ENCODE measurements at places on chromosomes 5 and 9. TPM values are rescaled to one million over a fixed set of nuclear protein-coding genes. Genes with fewer than 3 reads are reported as not detected.

- no peak for DNase-seq
Observed at GRCh38 chr5:80864706-80865435, 95.3 kb upstream of the RASGRF2 start.

GRCh38 chr5:23614422-23614821, 107.0 kb downstream of the PRDM9 start:
- no peak for DNase-seq

Gene DNAH5
- total RNA-seq, result 2.6 TPM

DNA sequence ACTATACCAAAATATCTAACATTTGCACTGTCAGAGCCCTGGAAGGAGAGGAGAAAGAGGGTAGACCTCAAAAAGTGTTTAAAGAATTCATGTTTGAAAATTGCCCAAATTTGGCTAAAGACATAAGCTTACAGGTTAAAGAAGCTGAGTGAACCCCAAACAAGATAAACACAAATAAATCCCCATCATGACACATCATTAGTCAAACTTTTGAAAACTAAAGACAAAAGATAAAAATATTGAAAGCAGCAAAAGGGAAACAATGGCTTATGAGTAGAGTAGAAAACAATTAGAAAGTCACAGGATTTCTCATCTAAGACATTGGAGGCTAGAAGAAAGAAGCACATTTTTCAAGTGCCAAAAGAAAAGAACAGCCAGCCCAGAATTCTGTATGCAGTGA, 6.1 kb upstream of the UBLCP1 start:
- DNase-seq, result no peak

- no peak for DNase-seq
Observed at GRCh38 chr5:144315026-144315425, 144.4 kb downstream of the KCTD16 start.

- DNase-seq, result no peak
Observed at GRCh38 chr5:83101514-83101913, 24.2 kb downstream of the XRCC4 start.

GRCh38 chr9:135994501-135995192, 33.5 kb upstream of the UBAC1 start:
- DNase-seq, result no peak

Gene PALM2AKAP2
- total RNA-seq, result 25.4 TPM

- DNase-seq, result peak; percentile 88
Observed at GRCh38 chr9:35079426-35080341, at the start of gene FANCG. FANCG (minus strand) TSS chr9:35079942; CDS start chr9:35079524, 418 bp downstream.

- DNase-seq, result no peak
Observed at GRCh38 chr5:119402555-119402954, 46.7 kb downstream of the TNFAIP8 start.

Gene PTGS1
- total RNA-seq, result 2.3 TPM

GRCh38 chr5:57172466-57173318, 1.2 kb upstream of the GPBP1 start:
- no peak for DNase-seq

DNA sequence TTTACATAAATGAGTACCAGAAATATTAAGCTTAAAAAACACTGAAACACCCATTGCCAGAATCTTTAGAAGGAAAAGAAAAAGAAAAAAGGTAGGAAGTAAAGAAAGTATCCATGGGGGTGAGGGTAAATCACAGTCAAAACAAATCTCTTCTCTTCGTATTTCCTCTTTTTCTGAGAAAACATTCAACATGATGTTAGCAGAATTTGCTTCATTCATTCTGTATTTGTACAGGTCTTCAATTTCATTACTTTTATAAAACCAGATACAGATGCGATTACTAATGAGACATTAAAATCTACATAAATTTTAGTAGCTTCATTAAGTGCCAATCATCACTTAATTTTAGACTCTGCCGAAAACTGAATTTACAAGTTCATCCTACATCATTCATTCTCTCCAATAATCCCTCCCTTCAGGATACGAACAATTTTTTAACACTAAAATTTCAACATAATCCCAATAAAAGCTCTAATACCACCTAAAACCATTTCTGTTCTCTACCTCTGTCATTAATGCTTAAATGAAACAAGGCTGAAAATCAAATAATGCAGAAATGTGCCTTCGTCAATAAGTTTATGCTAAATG, 7.0 kb downstream of the NR3C1 start:
- DNase-seq, result no peak

Gene HACD4
- total RNA-seq, result 1.8 TPM

All from thyroid gland (tissue), 4 donors.